ENCODE measurements at places on chromosomes 13 and 19.

- DNase-seq = no peak
These were observed 31.1 kb downstream of the ITM2B start for GRCh38 chr13:48264058-48264457.

GRCh38 chr19:10808937-10809649 is 26.9 kb downstream of the TMED1 start:
- no peak for DNase-seq

- DNase-seq = no peak
These were observed 33.4 kb downstream of the COG6 start for GRCh38 chr13:39688699-39689405.

- no peak for DNase-seq
These were observed 28.4 kb downstream of the RASA3 start for GRCh38 chr13:114103801-114104654.

GRCh38 chr13:110726726-110727125 is 13.2 kb downstream of the ING1 start:
- DNase-seq = no peak

DNA sequence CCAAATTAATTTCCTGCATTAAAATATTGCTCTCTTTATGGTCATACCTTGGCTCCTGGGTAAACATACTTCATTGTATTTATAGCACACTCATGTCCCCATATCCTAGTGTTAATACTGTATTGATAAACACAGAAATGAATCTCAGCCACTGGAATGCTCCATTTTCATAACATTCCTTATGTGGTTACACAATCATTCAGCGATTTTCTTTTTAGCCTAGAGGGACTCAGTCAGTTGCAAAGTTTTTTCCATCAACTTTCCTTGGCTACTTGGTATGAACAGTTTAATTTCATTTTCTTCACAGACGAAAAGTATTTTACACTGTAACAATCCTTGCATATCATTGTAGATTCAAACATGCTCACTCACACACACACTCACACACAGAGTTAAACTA is 471.5 kb downstream of the FGF14 start:
- no peak for DNase-seq

DNA sequence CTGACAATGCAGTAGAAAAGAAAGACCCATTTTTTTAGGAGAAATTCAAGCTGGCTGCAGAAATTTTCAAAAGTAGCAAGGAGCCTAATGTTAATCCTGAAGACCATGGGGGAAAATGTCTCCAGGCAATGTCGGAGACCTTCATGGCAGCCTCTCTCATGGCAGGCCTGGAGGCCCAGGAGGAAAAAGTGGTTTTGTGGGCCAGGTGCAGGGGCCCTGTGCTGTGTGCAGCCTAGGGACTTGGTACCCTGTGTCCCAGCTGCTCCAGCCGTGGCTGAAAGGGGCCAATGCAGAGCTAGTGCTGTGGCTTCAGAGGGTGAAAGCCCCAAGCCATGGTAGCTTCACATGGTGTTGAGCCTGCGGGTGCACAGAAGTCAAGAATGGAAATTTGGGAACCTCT is 4.1 kb downstream of the ALG11 start:
- no peak for DNase-seq

DNA sequence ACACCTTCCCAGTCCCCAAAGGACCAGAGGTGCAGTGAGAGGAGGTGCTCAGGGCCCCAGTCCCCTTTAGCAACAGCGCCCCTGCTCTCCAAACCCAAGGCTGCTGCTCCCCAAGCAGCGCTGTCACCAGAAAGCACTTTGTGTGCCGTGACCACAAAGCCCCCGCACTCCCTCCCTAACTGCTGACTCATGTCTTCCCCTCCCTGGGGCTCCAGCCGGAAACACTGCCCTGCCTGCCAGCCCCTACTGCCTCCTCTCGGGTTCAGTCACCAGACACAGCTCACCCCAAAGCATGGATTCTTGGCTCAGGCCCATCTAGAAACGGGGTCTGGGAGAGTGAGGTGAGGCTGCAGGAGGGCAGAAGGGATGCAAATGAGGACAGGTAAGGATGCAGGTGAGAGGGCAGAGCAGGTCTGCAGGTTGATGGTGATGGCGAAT is 4.9 kb upstream of the TNFSF14 start:
- DNase-seq = no peak

DNA sequence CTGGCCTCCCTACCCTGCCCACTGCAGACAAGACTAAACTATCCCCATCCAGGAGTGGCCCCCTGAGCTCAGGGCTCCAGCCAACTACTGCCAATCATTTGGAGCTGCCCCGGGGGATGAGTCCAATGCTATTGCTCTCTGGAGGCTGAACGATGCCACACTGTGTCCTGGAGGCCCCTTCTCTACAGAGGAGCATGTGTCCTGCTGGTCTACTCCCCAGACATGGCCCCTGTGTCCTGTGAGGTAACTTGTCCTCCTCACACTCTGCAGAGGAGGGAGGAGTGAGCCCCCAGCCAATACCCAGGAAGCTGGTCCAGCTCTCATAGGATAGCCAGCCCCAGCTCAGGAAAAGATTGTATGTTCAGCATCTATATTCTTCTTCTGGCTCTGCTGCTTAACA is 159.1 kb upstream of the GPR12 start:
- DNase-seq = no peak

- DNase-seq = no peak
These were observed 3.3 kb upstream of the TPP2 start for GRCh38 chr13:102593466-102593865.

GRCh38 chr19:40341601-40342482 is 6.4 kb downstream of the C19orf47 start:
- DNase-seq = no peak

GRCh38 chr19:44782729-44783128 is 5.0 kb downstream of the CBLC start:
- DNase-seq = no peak

DNA sequence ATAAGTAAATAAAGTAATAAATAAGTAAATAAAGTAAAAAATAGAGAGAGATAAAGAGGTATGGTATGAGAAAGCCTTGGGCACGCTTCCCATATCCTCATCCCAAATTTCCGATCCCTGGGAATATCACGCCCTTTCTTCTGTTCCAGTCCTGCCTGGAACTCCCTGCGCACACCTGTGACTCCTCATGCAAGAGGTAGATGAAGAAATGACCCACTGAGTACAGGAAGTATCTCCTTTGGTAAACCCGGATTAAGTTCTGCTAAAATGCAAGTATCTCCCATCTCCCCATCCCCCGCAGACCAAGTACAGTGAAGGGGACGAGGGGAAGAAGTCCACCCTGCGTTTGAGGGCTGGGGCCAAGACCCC is 399 bp upstream of the ZNF136 start:
- DNase-seq = no peak

GRCh38 chr13:100848304-100848703 is 173.7 kb upstream of the TMTC4 start:
- no peak for DNase-seq

- no peak for DNase-seq
These were observed 35.2 kb downstream of the KCTD15 start for GRCh38 chr19:33831825-33832224.

DNA sequence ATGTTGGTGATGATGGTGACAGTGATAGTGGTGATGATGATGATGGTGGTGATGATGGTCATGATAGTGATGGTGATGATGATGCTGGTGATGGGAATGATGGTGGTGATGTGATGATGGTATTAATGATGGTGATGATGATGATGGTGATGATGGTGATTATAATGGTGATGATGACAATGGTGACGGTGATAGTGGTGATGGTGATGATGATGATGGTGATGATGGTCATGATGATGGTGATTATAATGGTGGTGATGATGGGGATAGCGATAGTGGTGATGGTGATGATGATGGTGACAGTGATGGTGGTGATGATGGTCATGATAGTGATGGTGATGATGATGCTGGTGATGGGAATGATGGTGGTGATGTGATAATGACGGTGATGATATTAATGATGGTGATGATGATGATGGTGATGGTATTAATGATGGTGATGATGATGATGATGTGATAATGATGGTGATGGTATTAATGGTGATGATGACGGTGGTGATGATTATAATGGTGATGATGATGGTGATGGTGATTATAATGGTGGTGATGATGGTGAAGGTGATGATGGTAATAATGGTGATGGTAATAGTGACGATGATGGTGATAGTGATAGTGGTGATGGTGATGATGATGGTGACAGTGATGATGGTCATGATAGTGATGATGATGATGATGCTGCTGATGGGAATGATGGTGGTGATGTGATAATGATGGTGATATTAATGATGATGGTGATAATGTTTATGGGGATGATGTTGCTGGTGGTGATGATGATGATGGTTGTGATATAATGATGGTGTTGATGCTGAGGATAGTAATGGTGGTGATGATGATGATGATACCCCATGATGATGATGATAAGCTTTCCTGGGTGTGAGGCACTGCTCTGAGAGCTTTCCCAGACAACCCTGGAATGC is 7.7 kb downstream of the C13orf46 start:
- DNase-seq = no peak

GRCh38 chr13:92513672-92514071 is 712.9 kb upstream of the GPC6 start:
- no peak for DNase-seq

GRCh38 chr13:87208636-87209035 is 462.5 kb upstream of the SLITRK5 start:
- DNase-seq = peak; percentile 12

- no peak for DNase-seq
These were observed 8.1 kb upstream of the ANGPTL4 start for GRCh38 chr19:8355631-8356402.

DNA sequence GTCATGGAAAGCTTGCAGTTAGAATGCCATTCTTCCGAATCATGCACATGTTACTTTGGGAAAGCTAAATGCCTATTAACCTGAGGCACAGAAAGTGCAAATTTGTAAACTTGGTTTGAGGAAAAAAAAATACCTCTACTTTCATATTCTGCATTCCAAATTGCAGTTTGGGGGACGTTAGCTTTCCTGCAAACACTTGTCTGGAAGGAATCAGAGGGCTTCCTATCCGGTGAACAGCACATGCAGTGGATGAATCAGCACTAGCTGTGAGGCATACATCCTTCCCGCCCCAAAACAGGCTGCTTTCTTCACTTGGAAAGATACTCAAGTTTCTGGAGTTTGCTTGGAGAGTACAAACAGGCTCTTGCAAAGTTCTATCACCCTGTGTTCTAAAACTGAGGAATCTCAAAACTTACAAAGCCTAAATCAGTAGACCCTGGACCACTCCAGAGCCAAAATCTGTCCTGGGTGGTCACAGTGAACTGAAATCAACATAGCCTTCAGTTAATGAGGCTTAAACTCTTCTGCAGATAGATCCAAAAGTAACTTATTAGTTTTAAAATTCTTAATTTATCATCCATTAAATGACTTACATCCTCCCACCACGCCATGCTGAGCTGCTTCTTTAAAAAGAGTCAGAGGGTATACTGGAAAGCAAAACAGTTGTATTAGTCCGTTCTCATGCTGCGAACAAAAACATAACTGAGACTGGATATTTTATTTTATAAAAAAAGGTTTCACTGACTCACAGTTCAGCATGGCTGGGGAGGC is 802.3 kb upstream of the ARGLU1 start:
- no peak for DNase-seq

DNA sequence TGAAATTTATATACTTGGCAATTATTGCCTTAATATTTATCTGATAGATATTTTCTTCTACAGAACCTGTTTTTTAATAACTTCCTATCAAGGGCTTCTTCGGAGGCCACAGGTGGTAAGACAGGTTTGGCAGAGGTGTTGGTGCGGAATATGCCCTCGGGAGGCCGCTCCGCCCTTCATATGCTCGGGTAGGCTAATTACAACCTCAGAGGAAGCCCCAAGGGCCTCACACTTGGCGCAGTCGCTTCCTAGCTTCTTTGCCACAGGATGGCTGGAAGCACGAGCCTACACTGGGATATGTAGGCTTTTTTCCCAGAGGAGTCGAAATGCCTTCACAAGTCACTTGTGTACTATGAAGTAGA is 68.8 kb downstream of the LMO7 start:
- DNase-seq = no peak

- DNase-seq = no peak
These were observed 57.6 kb upstream of the ZNF507 start for GRCh38 chr19:32287811-32288227.

DNA sequence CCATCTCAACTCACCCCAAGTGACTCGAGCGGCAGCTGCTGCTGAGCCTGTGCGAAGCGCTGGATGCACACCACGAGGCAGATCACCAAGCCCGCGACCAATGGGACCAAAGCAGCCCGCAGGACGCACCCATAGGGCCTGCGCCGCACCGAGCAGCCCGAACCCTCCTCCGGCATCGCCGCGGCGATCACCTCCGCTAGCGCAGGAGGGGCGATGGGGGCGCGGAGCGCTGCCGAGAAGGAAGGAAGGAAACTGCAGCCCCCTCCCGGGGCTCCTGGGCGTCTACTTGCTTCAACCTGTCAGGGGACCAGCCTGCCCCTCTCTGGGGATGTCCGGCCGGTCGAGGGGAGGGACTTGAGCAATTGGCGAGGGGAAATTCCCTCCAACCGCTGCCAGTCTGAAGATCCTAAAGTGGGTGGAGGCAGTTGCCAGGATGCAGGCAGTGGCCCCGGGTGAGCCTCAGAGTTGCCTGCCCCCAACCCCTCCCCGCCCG is at the start of gene CD70:
Gene CD70 (minus strand): TSS at position 324 of the 493 bp plus-strand sequence. CDS start 148 bp downstream, at position 176.
- DNase-seq = no peak

GRCh38 chr13:90673746-90674145 is 673.7 kb upstream of the MIR17HG start:
- no peak for DNase-seq

DNA sequence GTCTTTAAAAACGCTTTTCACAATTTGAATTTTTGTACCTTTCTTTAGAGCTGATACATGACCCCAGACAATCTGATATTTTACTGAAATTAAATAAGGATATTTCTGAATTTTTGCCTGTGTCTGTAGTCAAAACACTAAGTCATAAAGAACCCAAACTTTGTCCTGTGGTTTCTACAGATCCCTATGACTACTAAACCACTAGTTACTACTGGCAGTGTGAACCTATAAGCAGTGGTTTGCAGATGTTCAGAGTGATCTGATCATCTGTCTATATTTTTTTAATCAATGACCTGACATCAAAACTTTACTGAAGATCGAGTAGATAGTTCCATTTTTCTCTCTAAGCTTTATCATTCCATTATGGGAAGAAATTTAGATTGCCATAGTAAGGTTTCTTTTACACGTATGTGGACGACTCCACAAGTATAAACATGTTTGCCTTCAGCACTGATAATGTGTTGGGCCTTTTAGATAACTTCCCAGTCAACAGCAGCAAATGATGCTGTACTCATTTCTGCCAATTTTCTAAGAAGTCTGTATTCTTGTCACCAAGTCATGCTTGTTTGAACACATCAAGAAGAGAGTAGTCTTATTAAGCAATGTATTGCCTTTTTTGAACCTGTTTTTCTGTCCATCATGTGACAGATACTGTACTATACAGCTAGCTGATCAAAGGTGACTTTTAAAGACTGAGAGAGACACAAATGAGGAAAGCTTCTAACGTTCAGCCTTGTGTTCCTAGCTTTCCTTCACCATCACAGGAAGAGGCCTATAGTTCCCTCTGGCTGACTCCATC is 21.8 kb downstream of the POLR1D start:
- no peak for DNase-seq

- DNase-seq = peak; percentile 100
These were observed at the start of gene GET3 for GRCh38 chr19:12736995-12737834. Gene GET3 (plus strand): TSS chr19:12737497. CDS start chr19:12737506, 9 bp downstream.

Measured in NCI-H1092 treated with DMSO at 0.1 percent for 48 hours (cell line).